ENCODE measurements at places on chromosomes 3 and 15.

- DNase-seq = no peak
These were observed 15.2 kb downstream of the IVD start for GRCh38 chr15:40420793-40421192.

GRCh38 chr3:197331131-197331530 is 32.7 kb upstream of the DLG1 start:
- DNase-seq = no peak

DNA sequence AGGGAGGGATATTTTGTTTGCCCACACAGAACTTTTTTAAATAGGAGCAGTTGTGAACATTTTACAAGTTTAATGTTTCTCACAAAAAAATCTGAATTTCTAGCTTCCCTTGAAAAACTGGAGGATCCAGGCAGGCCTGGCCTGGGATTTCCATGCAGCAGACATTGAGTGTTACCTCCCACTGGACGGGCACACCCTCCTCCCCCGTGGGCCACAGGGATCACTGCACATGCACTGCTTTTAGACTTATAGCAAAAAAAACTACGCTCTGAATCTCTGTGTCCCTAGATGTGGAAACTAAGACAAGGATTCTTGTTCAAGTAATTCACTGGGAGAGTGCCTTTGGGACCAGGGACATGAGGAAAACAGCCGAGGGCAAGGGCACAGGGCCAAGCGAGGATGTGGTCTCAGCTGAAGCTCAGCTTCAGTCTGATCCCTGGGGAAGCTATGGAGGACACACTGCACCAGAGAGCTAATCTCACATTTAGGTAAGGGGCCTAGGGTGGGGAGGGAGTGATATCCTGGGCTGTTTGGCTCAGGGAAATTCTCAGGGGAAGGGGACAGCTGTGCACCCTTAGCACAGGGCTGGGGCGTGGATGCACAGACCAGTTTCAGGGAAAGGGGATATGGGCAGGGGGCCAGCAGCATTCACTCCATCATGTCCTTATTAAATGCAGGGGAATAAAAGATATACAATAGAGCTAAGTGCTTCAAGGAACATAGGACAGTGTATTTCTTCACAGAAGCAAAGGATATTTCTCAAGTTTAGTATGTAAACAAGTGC is 46.0 kb downstream of the FSIP1 start:
- no peak for DNase-seq

- no peak for DNase-seq
These were observed 375.6 kb upstream of the CCDC54 start for GRCh38 chr3:107001635-107002034.

GRCh38 chr3:134486577-134487041 is 752 bp downstream of the CEP63 start:
- no peak for DNase-seq

- no peak for DNase-seq
These were observed 99.5 kb downstream of the APBA2 start for GRCh38 chr15:28985316-28985645.

DNA sequence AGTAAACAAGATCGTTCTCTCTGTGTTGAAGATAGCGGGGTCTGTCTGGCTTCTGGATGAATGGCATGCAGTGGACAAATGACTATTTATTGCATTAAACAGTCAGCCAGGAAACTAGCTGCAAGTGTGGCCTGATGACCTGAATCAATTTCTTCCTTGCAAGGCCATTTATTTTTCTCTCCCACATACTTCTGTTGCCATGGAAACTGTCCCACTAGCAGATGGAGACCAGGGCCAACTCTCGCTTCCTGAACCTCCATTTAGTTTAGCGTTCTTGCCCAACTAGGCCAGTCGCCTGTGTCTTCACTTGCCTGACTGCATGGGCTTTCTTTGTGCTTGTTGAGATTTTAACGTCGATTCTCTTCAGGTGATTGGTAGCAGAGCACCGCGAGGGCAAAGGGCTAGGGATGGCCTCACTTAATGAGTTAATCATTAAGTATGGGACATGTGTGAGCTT is 27.6 kb downstream of the LMCD1 start:
- no peak for DNase-seq

DNA sequence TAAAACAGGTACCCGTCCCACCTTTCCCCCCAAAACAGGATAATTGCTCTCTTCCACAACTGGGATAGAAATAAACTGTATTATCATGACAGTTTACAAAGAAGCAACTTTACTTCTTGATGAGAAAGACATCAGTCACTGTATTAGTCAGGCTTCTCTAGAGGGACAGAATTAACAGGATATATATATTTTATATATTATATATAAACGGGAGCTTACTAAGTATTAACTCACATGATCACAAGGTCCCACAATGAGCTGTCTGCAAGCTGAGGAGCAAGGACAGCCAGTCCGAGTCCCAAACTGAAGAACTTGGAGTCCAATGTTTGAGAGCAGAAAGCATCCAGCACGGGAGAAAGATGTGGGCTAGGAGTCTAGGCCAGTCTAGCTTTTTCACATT is 18.4 kb upstream of the PLSCR4 start:
- no peak for DNase-seq

GRCh38 chr3:115359536-115359935 is 212.4 kb upstream of the ZBTB20 start:
- no peak for DNase-seq

- no peak for DNase-seq
These were observed 187.7 kb downstream of the SATB1 start for GRCh38 chr3:18237251-18238005.

- DNase-seq = no peak
These were observed 4.3 kb downstream of the SHF start for GRCh38 chr15:45183511-45183910.

GRCh38 chr3:120428924-120429323 is 21.9 kb downstream of the FSTL1 start:
- no peak for DNase-seq

- no peak for DNase-seq
These were observed 3.9 kb downstream of the RIOX2 start for GRCh38 chr3:97968376-97968775.

- DNase-seq = no peak
These were observed 107.9 kb downstream of the FMN1 start for GRCh38 chr15:33086500-33087121.

DNA sequence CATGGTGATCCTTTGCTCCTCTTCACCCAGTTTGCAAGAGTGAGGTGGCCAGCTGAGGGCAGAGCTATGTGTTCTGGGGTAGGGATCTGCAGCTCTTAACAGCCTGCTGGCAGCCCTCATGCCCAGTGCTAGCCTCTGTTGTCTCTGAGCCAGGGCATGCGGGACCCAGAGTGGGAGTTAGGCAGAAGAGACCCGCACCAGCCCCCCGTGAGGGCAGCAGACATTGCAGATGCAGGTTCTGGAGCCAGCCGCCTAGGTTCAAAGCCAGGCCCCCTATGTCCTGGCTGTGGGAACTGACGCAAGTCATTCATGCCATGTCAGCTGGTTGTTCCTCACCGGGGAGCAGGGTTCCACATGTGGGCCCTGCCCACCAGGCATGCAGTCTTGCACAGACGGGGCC is 74.7 kb downstream of the DNAJB8 start:
- no peak for DNase-seq

DNA sequence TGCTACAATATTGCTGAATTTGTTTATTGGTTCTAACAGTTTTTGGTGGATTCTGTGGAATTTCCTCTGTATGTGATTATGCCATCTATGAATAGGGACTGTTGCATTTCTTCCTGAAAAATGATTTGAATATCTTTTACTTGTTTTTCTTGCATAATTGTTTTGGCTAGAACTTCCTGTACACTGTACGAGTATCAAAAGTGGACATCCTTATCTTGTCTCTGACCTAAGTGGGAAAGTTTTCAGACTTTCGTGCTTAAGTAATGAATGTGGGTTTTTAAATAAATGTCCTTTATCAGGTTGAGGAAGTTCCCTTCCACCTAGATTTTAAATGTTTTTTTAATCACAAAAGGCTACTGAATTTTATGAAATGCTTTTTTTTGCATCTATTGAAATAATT is 203.8 kb upstream of the ATP10A start:
- DNase-seq = no peak

DNA sequence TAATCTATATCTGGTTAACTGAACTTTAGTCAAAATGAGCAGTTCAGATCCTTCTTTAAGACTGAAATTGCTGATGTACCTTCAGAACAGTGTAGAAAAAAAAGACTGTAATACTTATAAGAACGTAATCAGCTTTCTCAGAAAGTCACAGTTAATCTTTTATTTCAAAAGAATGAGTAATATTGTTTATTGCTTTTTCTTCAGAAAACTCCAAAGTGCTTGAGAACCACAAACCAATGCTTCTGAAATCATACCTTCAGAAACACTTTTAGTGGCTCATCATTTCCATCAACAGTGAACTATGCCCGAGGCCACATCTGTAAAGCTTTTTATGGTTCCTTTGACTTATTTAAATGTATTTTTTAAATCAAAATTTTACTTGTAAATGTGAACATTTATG is 33.3 kb upstream of the CLASP2 start:
- no peak for DNase-seq

- no peak for DNase-seq
These were observed 15.2 kb downstream of the PRICKLE2 start for GRCh38 chr3:64209866-64210621.

- DNase-seq = no peak
These were observed 1013.3 kb upstream of the SEMA6D start for GRCh38 chr15:46703871-46704637.

DNA sequence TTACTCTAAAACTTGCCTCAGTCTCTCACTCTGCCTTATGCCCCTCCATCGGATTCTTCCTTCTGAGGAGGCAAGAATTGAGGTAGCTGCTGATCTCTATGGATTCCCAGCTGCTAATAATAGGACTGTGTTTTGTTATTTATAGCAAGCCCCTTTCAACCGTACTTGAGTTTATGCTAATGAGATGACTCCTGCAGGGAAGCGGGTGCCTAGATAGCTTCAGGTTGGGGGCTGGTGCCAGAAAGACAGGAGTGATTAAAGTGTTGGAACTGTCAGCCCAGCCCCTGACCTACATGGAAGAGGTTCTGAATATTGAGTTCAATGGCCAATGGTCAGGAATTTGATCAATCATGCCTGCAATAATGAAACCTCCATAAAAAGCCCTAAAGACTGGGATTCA is 21.8 kb upstream of the LIMD1 start:
- DNase-seq = no peak

GRCh38 chr3:18946524-18946923 is 201.8 kb upstream of the KCNH8 start:
- no peak for DNase-seq

- no peak for DNase-seq
These were observed 69.1 kb downstream of the PEX5L start for GRCh38 chr3:179967622-179968021.

DNA sequence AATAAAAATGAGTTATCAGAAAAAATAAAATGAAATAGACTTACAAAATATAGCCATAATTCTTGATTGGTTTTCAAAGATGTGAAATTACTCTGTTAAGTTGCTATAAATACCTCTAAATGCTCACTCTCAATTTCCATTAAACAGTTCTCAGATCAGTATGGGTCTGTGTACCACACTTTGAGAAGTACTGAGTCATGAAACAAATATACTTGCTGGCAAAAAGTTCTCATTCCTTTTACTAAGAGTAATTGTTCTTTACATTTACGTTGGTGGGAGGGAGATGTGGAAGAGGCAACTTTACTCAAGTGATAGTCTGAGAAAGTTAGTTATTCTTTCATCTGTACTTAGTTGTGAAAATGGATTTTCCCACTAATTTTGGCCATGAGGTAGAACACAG is 96.3 kb downstream of the ZNF385D start:
- no peak for DNase-seq

DNA sequence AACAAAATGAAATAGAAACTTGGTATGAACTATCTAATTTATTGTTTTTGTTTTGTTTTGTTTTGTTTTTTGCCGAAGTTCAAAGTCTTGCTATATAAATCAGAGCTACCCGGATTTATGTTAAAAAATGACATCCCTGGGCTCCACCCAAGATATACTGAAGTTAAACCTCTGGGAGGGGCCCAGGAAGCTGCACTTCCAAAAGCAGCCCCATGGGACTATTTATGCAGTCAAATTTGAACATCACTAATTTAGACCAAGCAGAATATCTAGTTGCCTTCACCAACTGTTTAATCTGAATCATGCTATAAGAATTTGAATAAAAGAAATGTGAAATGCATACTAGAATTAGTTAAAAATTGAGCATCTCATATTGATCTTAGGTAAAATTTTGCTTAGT is 32.2 kb downstream of the PEX5L start:
- DNase-seq = no peak

- no peak for DNase-seq
These were observed 393.3 kb upstream of the CBLB start for GRCh38 chr3:106261915-106262683.

- DNase-seq = no peak
These were observed 218.1 kb upstream of the SATB1 start for GRCh38 chr3:18643281-18643680.

Measured in stimulated activated CD8-positive, alpha-beta memory T cell treated with anti-CD3 and anti-CD28 coated beads, Interleukin-2, amount 100 ng/mL, for 1 hour (primary cell).